ENCODE measurements at places on chromosomes 6 and 20.

- no peak for DNase-seq
Measured at GRCh38 chr20:4369119-4369797, 352.5 kb upstream of the PRND start.

DNA sequence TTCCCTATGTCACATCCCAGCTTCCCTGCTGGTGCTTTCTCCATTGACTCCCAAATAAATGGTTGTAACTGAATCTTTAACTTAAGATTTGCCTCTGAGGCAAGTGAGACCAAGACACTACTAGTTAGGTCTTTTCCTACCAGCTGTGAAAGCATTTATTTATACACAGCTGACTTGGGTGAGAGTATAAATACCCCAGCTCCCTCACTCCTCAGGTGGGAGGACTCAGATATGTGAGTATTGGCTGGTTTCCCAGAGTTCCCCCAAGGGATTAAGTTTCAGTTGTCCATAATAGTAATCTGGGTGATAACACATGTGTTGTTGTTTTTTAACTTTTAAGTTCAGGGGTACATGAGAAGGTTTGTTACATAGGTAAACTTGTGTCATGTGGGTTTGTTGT lies 49.8 kb downstream of the CFAP61 start:
- DNase-seq: no peak

DNA sequence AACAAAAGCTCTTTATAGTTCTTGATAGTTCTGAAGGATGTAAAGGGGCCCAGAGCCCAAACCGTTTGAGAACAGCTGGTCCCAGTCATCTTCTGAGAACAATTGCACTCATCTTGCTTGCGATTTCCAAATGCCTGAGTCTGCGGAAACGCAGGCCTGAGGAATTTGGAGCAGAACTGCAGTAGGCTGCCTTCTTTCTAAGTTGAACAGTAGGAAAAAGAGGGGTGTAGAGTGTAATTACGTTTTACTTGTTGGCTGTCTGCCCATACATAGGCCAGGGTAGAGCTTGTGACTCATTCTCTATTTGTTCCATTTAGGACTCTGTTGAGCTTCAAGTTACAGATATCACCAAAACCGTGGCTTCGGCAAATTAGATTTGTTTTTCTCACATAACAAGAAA lies 42.0 kb upstream of the KIF16B start:
- no peak for DNase-seq

- DNase-seq: no peak
Measured at GRCh38 chr6:44052419-44053023, 74.7 kb downstream of the MRPL14 start.

DNA sequence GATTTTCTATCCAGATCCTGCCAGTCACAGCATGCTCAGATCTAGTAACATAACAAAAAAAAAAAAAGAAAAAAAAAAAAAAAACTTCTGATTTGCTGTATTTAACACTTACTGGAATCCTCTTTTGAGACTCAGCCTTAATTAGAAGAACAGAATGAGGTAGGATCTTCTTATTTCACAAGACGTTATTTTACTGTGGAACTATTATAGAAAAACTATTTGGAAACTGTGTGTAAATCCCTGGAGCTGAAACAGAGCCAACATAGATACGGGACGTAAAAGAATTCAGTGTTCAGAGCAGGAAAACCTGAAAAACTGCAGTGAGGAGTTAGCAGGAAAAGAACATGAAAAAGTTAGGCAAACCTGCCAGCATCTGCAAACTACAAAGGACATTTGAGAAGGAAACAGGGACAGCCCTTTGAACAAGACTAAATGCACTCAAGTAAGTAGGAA lies 3.4 kb upstream of the ZNF217 start:
- no peak for DNase-seq

GRCh38 chr6:14450133-14450504 lies 332.5 kb downstream of the CD83 start:
- no peak for DNase-seq

GRCh38 chr20:13863244-13863643 lies 78.4 kb downstream of the NDUFAF5 start:
- no peak for DNase-seq

DNA sequence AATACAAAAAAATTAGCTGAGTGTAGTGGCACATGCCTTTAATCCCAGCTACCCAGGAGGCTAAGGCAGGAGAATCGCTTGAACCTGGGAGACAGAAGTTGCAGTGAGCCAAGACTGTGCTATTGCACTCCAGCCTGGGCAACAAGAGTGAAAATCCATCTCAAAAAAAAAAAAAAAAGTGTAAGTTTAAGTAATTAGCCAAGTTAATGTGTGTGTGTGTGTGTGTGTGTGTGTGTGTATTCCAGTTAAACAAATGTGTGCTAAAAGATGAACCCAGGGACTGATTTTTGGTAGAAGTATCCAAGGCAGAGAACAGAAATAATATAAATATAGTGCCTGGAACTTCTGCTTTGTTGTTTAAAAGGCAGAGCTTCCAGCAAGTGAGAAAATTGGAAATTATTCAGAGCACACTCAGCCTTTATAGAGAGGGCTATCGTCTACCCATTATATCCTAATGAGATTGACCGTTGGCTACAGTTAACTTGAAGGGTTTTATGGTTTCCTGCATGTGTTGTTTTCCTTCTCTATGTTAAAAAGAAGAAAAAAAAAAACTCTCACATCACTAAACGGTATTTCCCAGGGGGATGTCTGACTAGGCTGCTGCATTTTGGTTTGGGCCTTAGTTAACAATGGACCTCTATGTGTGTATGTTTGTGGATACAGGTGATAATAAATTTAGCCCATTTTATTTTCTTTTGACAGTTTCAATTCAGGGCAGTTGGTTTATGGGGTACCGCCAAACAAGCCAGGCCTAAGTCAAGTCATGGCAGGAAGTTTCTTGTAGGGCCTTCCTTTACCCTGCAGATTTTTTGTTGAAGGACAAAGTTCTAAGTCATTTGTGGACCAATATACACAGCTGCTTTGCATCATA lies 9.8 kb downstream of the SOX4 start:
- no peak for DNase-seq

DNA sequence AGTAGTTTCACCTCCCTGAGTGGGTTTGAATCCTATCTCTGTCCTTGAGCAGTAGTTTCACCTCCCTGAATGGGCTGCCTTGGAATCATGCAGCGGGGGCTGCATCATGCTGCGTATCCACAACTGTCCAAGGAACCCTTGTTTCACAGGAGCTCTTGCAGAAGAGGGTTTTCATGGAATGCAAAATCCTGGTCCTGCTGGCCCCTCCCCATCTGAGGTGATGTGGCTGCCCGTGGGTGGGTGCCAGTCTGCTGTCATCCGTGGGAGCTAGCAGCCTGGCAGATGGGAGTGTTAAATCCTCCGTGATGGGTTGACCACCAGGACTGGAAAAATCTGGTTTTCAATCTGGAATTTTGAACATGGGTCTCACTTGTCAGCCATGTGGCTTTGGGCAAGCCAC lies 21.7 kb downstream of the ZBP1 start:
- DNase-seq: no peak

GRCh38 chr6:39561536-39562266 lies 163.5 kb downstream of the KIF6 start:
- DNase-seq: no peak

DNA sequence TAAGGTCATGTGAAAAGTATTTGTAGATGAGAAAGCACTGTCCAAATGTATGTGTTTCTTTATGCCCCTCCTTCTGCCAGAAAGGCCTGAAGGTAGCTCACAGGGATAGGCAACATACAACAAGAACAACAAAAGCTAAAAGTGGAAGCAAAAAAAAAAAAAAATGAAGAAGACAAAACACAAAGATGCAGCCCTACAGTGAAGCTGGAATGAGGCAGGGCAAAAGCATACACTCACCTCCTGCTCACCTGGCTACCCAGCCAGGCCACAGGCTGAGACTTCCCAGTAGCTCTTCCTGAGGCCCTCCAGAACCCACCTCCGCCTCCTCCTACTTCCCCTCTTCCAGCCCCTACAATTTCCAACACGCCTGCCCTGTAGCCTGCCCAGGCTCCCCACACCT lies 2.4 kb downstream of the UNC5CL start:
- DNase-seq: no peak

DNA sequence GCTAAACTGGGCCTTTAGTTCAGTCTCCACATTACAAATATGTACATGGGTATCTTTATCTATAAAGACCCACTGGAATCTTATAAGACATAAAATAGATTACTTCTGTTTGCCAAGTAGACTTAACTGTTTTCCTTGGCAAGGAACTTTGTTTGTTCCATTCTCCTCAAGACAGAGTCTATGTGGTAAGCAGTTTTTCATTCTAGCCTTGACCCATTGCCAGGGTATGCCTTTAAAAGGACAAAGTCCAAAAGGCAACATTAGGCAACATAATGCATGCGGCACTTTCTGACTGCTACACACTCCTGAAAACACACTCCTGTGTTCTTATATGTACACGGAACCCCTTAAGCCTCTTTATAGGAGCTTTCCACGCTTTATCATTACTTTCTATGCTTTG lies 20.4 kb downstream of the VNN1 start:
- DNase-seq: no peak

- no peak for DNase-seq
Measured at GRCh38 chr6:124885171-124885570, 77.1 kb upstream of the RNF217 start.

DNA sequence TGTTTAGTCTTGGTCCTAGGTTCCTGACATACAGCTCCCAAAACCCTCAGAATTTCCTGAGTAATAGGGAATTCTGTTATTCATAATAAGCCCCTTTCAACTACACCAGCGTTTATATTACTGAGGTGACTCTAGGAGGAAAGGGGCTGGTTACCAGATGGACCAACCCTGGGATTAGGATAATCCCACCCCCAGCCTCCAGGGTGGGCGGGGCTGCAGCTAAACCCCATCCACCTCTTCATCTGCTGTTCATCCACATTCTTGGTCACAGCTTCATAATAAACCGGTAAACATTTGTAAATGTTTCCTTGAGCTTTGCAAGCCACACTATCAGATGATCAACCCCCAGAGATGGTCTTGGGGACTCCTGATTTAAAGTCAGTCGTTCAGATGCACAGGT lies 38.3 kb downstream of the NINL start:
- no peak for DNase-seq

DNA sequence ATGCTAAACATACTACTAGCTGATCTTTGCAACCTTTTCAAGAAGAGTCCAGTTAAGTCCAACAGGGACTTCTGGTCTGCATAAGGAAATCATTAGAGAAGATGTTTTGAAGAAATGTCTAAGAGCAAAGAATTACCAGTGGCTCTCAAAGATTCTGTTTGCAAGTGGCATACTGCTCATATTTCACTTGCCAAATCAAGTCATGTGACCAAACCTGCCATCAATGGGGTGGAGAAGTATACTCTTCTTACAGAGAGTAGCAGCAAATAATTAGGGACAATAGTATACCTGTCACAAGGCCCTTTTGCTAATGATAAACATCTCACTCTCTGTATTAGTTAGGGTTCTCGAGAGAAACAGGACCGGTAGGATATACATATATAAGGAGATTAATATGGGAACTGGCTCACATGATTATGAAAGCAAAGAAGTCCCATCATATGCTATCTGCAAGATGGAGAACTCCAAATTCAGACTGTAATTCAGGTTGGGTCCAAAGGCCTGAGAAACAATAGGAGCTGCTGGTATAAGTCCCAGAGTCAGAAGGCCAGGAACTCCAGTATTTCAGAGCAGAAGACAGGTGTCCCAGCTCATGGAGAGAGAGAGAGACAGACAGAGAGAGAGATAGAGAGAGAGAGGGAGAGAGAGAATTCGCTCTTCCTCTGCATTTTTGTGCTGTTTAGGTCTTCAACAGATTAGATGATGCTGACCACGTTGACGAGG lies 111.5 kb downstream of the LCA5 start:
- no peak for DNase-seq

DNA sequence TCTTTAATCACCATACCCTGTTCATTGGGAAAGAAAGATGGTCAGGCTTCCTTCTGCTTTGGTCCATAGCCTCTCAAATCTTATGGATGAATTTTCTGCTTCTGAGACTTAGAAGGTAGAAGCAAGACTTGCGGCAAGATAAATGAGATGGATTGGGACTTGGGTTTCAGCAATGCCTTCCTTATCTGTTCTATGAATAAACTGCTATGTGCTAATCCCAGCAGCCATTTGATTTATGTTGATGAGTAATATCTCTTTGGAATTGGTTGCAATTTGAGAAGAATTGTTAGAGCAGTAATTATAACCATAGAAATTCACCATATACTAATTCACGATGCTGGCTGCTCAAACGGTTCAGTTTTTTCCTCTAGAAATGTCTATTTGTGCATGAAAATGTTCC lies 48.3 kb downstream of the TXLNB start:
- no peak for DNase-seq

DNA sequence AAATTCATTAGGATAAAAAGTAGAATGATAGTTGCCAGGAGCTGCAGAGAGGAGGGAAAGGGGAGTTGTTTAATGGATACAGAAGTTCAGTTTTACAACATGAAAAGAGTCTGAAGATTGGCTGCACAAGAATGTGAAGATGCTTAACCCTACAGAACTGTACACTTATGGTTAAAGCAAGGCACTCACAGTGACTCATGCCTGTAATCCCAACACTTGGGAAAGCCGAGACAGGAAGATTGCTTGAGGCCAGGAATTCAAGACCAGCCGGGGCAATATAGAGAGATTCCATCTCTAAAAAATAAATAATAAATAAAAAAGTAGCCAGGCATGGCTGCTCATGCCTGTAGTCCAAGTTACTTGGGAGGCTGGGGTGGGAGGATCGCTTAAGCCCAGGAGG lies 174.0 kb downstream of the TASP1 start:
- no peak for DNase-seq

DNA sequence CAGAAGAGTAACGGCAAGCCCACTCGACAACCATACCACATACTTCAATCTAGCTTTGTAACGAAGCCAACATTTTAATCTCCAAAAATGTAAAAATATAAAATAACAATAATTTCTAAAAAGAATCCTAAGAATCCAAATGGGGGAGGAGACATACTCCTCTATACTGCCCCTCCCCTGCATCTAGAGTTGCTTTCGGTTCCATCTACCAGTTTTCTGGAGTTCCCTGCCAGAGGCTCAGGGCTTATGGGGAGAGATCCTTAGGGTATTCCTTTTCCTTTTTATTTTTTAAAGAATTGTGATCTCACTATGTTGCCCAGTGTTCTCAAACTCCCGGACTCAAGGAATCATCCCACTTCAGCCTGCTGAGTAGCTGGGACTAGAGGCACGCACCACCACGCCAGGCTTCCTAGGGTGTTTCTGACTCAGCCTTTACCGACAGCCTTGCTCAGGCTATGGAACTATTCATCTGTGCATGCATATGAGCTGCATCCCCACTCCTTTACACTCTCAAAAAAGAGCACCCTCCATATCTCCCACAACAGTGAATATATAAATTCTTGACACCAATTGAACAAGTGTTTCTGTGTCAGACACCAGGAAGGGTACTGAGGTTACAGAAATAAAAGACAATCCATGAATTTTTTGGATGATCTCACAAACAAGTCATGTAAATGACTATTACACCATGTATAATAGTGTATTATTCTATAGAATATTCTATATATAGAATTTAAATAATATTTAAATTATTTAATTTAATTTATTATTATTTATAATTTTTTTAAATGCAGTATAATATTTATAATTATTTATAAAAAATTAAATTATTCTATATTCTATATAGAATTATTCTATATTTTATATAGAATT lies 40.7 kb upstream of the UBR2 start:
- no peak for DNase-seq

GRCh38 chr6:67248077-67248476 lies 1387.0 kb upstream of the ADGRB3 start:
- DNase-seq: no peak

Data from stimulated activated CD8-positive, alpha-beta memory T cell treated with anti-CD3 and anti-CD28 coated beads, Interleukin-2, amount 100 ng/mL, for 1 hour (primary cell).